ENCODE measurements at places on chromosomes 3 and 15. TPM values are rescaled to one million over a fixed set of nuclear protein-coding genes. Genes with fewer than 3 reads are reported as not detected.

OR5K2 gene
- not detected for total RNA-seq

C3orf80 gene
- not detected for total RNA-seq

GUCA1C gene
- 0.32 TPM for total RNA-seq

TMOD2 gene
- 7.3 TPM for total RNA-seq

ARID3B gene
- total RNA-seq = 1.6 TPM

All from Right ventricle myocardium superior (tissue), 1 donor.